Astrocyte (in vitro differentiated cells and primary cell): ENCODE measurements at places on chromosomes 1 and 21.

GRCh38 chr1:33122483-33123178, 41.7 kb downstream of the AZIN2 start:
- no peak overlapping the region for H3K27ac ChIP-seq
- H3K27me3 ChIP-seq = no peaks in the 10 kb centered on the region
- H3K36me3 ChIP-seq = no peaks in the 10 kb centered on the region
- no peak for DNase-seq
- H3K4me1 ChIP-seq = peaks cover 5% of the 10 kb centered on the region

DNA sequence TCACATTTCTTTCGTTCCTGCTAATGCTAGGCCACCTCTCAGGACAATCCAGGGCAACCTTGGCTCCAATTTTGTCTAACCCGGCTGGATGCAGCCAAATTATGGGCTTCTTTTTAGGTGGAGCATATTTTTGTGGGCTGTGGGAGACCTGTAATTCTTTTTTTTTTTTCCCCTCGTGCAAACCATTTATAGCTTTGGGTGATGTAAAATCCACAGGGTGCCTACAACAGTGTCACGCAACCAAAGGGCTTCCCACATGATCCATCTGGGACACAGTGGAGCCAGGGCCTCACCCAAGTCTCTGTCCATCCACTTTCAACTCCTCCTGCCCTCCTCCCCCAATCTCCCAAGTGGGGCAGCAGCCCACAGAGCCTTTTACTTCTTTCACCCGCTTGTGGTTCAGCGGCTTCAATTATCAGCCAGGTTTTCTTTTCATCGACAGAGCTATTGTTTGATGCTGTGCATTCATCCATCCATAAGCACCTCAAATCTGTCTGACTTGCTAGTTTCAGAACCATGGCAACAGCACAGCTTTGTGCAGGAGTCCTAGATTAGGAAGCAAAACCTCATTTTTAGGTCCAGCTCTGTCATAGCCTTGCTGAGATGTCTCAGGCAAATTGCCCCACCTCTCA, 10.0 kb upstream of the OVAAL start:
- no peaks in the 10 kb centered on the region for H3K36me3 ChIP-seq
- H3K27ac ChIP-seq = no peak overlapping the region
- H3K4me1 ChIP-seq = no peaks in the 10 kb centered on the region
- H3K4me3 ChIP-seq = no peak overlapping the region
- no peak for DNase-seq

GRCh38 chr1:150557065-150557600, 7.9 kb downstream of the ADAMTSL4 start:
- H3K27ac ChIP-seq = no peak overlapping the region
- peaks cover 22% of the 10 kb centered on the region for H3K4me1 ChIP-seq
- H3K4me3 ChIP-seq = no peak overlapping the region
- no peaks in the 10 kb centered on the region for H3K27me3 ChIP-seq

DNA sequence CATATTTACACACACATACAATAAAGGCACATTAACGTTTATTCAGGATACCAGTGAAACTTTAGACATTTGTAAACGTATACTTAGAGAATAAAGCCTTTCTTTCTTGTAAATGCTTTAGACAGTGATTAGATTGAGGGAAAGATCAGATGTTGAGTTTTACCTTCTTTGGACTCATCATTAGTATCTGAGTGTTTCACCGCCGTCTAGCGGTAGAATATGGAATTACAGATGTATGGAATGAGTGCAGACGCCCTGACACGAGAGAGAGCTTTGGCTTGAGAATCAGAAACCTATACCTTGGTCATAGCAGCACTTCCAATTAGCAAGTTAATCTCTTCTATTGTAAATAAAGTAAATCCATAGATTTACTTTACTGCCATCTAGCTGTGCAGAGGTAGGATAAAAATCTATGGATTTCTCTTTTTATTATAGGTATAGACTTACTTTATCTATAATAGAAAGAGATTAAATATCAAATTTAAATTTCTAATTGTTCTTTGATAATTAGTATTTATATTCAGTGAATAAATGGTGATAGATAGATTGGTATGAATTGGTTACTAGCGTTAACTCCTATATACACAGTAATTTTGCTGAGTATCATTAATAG, 12.6 kb downstream of the FLG2 start:
- H3K4me3 ChIP-seq = no peak overlapping the region
- H3K4me1 ChIP-seq = no peaks in the 10 kb centered on the region
- H3K27ac ChIP-seq = no peak overlapping the region
- peak; percentile 18 for DNase-seq
- no peaks in the 10 kb centered on the region for H3K36me3 ChIP-seq

DNA sequence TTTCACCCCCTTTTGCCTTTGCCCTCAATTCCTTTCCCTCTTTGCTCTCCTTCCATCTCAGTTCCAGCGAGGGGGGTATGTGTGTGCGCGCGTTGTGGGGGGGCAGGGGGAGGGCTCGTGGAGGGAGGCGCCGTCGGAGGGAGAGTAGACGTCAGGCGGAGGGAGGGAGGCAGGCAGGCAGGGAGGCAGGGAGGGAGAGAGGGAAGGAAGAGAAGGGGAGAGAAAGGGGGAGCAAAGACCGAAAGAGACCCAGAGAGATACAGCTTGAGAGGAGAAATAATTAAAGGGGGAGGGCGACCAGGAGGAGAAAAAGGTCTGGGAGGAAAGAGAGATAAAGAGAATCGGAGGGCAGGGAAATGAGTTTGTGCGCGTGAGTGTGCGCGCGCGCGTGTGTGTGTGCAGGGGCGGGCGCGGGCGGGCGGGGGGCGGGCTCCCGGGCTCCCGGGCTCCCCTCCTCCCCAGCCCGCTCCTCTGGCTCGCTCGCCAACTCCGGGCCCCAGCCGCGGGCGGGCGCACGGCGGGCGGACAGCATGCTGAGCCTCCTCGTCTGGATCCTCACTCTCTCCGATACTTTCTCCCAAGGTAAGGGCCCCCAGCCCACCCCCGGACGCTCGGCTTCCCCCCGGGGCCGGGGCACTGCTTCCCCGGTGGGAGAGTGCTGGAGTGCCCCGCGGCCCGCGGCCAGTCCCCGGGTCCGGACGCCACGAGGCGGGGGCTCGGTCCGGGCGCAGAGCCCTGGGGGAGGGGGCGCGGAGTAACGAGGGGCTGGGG, at the start of gene KIRREL1:
Gene KIRREL1 (plus strand): TSS at position 499 of the 771 bp plus-strand sequence. CDS start 32 bp downstream, at position 531.
- peak within 1 kb of the TSS; percentile 94 for H3K4me3 ChIP-seq
- H3K27ac ChIP-seq = peak within 1 kb of the TSS; percentile 76
- DNase-seq = peak; percentile 64
- H3K36me3 ChIP-seq = peaks cover 2% of the 10 kb centered on the region
- peaks cover 27% of the 10 kb centered on the region for H3K4me1 ChIP-seq
- no peaks in the 10 kb centered on the region for H3K27me3 ChIP-seq
